Non-pigmented ciliary epithelial cell (primary cell): ENCODE measurements at places on chromosomes 1 and 21.

- no peak for DNase-seq
These were observed 319.2 kb upstream of the SPAG17 start for GRCh38 chr1:118504221-118504644.

DNA sequence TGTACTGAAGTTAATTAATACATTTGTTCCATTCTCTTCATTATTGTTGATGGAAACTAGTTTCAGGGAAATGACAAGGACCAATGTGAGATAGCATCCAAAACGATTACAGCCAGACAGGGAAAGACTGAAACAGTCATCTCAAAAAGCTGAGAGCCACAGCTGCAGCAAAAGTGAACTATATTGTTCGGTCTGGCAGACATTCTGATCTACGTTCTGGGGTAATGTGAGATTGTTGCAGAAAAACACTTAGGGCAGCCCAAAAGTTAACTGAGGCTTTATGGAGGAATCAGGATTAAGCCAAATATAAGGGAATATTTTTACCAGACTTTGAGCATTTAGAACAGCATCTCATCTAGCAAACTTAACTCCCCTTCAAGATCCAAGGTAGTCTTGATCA is 112.9 kb downstream of the LRRC40 start:
- DNase-seq, result no peak

- DNase-seq, result no peak
These were observed at the start of gene CD53 for GRCh38 chr1:110872745-110873720. TSS of gene CD53 (plus strand) at chr1:110873148. CDS start at chr1:110891409, 18,261 bp downstream.

DNA sequence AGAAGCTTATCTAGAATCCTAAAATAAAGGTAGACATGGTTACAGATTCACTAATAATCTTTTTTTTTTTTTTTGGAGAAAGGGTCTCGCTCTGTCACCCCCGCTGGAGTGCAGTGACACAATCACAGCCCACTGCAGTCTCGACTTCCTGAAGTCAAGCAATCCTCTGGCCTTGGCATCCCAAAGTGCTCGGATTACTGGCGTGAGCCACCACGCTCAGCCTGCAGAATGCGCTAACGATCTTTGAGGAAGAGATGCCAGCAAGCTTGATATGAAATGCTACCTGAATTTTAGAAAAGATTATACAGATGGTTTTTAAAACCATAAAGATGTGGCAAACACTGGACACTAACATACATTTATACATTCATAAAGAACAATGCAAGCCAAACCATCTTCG is 4.1 kb upstream of the GNPAT start:
- DNase-seq, result no peak

DNA sequence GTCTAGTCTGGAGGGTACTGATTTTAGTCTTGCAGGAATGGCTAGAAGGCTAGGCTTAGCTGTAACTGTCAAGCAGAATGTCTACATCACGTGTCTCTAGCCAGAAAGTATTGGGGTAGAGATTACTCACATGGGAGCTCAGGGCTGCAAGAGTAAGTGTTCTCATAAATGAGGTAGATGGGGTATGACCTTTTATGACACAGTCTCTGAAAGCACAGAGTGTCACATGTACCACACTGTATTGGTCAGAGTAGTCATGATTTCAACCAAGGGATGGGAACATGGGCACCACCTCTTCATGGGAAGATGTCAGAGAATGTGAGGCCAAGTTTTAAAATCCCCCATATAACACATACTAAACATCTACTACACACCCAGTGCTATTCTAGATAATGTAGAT is 2.9 kb downstream of the FYB2 start:
- no peak for DNase-seq

DNA sequence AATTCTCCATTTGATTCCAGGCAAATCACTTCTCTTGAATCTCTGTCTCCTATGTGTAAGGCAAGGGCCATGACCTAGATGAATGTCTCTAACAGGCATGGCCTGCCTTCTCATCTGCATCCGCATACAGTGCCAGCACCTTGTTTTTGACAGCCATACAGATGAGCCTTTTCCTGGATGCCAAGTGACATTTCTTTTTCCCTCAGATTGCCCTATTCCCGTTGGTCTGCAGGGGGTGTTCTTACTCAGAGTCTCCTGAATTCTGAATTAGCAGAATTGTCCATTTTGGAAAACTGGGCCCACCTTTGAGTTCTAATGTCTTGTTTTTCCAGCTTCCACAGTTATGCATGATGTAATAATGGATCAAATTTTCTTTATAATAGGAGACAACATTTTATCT is 88.0 kb upstream of the ADAR start:
- no peak for DNase-seq

GRCh38 chr1:27015260-27015659 is 2.6 kb upstream of the TENT5B start:
- DNase-seq, result no peak

DNA sequence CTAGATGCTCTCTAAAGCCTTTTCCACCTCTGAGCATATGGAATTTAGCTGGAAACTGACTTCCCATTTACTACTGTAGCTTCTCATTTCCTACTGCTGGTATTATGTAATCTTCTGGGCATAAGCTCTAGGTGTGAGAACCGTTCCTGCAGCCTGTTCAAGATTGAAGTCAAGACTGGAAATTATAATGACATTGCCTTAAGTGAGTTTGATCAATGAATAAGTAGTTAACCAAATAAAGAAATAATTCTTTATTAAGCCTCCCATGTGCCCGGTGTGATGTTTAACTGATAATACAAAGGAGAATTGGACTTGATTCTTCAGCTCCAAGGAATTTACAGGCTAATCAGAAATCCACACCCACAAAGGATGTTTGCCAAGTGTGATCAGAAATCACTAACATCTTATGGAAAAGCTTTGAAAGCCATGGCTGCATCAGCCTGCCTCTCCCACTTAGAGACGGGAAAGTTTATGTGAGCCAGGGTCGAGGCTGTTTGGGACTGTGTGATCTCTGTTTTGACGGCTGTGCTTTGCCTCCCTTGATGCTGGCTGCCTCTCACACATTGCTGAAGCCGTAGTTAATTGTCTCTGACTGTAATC is 36.4 kb upstream of the PRELP start:
- DNase-seq, result no peak

- no peak for DNase-seq
These were observed 123.4 kb downstream of the PRDM16 start for GRCh38 chr1:3192361-3192760.

DNA sequence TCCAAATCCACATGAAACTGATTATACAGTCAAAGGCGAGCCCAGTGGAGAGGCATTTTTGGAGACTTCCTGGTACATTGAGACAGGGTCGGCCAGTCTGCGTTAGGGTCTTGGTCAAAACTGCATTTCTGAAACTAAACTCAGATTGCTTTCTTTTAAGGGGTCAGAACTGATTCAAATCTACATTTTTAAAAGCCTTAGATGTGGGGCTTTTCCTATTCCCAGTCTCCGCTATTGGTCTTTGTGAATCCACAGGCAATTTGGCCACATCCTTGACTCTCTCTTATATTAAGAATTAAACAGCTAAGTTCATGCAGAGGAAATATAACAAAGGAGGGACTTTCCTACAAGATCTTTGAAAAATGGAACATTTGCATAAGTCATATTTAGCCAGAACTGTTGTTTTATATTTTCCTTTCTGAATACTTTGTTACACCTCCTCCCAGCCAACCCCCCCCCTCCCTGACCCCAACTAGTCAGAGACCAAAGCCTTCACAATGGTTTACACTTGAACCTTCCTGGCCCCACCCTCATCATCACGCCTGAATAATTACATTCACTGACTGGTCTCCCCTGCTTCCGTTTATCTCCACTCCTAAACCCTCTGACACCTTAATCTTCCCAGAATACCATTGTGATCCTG is 30.9 kb downstream of the SELL start:
- DNase-seq, result no peak

GRCh38 chr1:187203257-187203656 is 374.5 kb downstream of the PLA2G4A start:
- peak; percentile 35 for DNase-seq

DNA sequence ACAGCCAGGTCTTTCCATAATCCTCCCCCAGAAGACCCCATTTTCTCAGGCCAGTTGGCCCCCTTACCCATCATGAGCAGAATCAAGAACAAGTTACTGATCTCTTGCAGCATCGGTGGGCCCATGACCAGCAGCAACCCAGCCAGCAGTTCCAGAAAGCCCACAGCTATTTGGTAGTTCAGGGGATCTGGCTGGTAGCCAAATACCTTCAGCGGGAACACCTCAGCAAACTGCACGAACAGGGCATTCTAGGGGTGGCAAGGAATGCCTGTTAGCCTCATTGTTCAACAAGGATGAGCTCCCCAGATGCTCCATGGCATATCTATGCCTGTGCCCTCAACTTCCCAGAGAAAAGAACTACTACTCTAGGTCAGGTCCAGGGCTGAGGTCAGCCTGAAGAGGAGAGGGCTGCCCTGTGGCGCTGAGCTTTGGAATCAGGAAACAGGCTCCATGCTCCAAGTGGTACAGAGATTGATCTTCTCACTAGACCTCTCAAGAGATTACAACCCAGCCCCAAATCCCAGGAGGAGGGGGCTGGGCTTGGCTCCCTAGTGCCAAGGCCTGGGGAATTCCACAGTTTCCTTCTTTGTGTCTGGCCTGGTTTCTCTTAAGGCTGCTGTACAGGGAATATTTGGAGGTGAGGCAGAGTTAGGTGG is 1.3 kb downstream of the TMEM35B start:
- no peak for DNase-seq

DNA sequence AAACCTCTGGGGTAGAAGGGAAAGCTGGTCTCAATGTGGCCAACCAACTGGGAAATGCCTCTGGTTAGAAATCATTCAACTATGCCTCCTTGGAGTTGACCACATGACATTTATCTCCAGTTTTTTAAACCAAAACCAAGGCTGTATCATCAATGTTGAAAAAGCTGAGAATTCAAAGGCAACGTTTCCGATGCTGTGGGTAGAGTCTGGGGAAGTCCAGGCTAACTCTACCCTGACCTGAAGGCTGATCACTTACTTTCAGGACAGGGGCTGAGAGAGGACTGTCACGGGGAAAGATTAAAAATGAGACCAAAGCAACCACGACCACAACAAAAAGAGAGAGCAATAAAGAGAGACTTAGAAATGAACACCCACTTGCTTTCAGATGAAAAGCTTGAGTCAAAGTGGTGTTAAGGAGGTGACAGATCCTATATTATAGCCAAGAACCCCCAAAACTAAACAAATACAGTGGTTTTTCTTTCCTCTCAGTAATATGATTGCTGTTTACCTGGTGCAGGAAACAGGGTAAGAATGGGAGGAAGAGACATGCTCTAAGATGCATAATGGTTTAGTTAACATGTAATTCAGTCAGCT is 90.8 kb upstream of the TNFSF4 start:
- no peak for DNase-seq

- no peak for DNase-seq
These were observed 51.2 kb downstream of the SIPA1L2 start for GRCh38 chr1:232578651-232579195.

DNA sequence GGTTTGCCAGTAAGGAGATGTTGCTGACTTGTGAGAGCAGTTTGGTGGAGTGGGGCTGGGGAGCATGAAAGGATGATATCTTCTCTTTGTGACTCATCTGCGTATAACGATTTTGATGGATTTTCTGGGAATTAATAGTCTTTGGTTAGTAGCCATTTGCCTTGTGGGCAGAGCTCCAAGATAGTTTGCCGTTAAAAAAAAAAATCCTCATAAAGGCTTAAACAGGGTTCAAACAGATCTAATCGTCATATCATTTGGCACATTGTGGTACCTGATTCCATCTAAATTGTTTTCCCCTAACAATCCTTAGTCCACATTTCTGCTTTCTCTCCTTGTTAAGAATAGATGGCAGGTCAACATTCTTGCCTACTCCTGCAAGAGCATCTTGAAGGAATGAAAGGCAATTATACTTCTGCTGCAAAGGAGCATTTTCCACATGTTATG is 168.0 kb downstream of the PPP1R12B start:
- no peak for DNase-seq

GRCh38 chr1:187032316-187032981 is 203.7 kb downstream of the PLA2G4A start:
- no peak for DNase-seq

- DNase-seq, result no peak
These were observed 196.9 kb upstream of the TMEM51 start for GRCh38 chr1:14956579-14957195.

GRCh38 chr1:205259324-205259832 is 31.6 kb downstream of the TMCC2 start:
- DNase-seq, result no peak

DNA sequence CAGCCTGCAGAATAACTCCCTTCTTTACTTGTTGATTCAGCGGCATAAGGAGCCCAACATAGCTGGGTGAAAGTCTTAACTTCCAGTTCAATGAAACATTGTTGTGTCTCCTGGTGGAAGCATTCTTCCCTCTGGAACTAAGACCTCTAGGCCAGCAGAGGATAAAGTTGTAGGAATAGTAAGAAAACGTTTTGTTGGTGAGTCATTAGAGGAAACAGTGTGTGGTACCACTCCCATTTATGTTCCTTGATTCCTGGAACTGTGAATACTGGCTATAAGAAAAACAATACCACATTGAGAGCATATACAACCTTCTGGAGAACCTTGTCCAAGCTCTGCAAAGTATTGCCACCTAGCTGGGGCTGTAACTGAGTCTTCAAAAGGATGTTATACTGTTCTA is 737.4 kb upstream of the ZP4 start:
- no peak for DNase-seq

DNA sequence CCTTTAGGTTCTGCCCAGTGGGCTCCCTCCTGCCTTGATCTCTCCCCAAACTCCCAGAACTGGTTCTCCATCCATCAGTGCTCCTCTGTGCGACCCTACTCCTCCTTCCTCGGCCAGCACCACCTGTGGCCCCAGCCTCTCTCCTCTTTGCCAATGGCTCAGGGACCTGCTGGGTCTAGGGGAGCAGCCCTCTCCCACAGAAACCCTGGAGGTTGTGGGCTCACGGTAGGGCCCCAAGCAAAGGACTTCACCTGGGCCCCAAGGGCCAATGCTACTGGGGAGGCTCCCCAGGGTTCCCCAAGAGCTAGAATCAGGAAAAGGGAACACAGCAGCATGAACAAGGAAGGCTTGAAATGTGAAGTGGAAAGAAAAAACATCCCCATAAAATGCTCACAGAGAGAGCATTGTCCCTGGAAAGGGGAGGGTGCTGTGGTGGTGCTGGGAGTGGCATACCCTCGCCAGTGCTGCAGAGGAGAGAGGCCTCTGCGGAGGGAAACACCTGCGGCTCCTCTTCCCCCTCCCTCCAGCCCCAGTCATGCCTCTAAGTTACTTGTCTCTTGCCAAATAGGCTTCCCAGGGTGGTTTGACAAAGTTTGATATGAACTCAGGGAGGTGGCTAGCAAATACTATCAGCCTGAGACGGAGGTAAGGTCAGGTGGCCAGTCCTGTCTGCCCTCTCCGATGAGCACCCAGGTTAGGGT is 2.5 kb downstream of the TMEM63A start:
- DNase-seq, result no peak
